AG08396 (cell line): ENCODE measurements at places on chromosomes 12 and 14.
A peak's percentile ranks its signal among the peaks of the same experiment; 100 is the strongest.

GRCh38 chr14:22614240-22614799 lies 16.2 kb downstream of the ABHD4 start:
- peak; percentile 85 for DNase-seq

DNA sequence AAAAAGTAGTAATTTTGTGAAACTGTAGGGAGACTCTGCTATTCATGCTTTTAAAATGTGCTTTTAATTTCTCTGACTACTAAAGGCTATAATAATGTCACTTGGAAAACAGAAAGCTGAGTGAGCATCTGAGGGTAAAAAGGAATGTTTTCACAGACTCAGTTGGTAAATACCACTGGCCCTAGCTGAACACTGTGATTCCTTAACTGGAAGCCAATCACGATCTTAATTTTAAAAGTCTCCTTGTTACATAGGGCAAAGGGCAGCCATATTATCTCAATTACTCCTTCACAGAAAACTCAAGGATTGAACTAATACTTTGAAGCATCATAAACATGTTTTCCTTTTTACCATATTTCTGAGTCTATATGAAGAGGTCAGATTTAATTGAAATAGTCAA lies 41.9 kb downstream of the PAWR start:
- no peak for DNase-seq

GRCh38 chr12:46675736-46676135 lies 150.1 kb downstream of the SLC38A4 start:
- peak; percentile 13 for DNase-seq

DNA sequence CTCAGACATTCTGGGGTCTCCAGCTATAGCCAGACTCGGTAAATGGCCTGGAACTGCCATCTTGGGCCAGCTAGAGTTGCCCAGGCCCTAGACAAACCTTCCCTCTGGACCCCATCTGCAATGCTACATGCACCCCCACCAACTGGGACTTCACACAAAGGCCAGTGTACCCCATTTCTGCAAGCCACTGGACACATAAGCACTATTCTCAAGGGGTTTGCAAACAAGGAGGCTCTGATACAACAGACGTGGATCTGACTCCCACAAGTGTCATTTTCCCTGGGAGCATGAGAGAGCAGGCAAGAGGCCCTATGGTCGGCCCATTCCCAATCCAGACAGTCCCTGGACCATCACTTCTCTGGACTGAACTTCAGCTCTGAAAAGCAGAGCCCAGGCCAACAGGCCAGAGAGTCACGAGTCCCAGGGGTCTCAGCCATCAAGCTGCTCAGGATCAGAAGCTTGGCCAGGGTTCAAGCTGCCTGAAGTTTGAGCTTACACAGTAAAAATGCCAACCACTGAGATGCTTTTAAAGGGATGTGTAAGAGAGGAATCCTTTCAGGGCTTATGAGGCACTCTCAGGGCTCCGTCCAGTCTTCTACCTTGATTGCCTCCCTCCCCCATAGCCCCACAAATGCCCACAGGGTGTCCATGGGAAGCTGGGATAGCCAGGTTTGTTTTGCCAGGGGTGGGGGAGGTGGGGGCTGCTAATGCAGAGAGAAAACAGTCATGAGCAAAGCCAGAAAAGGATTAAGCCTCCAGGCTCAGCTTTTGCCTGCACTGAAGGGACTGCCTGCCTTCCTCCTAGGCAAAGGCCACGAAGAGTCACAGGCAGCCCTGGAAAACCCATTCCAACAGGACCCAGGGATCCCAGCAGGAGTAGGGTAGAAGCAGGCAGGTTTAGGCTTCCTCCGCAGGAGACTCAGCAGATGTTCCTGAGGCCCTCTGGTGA lies 31.7 kb upstream of the PNMA1 start:
- no peak for DNase-seq

- peak; percentile 46 for DNase-seq
Observed at GRCh38 chr12:6165395-6165794, 34.8 kb upstream of the CD9 start.

- no peak for DNase-seq
Observed at GRCh38 chr14:102262929-102263462, 42.0 kb downstream of the MOK start.

DNA sequence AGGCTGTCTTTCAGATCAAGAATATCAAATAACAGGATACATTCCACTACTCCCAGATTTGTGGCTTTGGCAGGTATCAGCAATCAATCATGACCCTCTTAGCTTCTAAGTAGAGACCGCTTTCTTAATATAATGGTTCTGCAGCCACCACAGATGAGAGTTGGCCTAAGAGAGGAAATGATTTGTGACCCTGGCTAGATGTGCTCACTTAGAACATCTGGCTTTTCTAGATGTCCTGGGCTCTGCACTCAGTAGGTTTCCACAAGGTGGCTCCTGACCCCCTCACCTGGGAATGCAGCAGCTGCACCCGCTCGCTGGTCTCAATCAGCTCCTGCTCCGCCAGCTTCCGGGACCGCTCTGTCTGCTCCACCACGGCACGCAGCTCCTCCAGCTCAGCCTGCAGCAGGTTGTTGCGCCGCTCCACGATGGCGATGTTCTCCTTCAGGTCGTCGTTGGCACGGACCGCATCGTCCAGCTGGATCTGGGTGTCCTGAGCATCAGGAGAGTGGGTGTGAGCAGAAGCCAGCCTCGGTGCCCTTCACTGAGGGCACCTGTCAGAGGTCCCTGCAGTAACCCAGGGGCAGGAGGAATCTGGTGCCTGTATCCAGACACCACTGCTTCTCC lies 8.9 kb downstream of the CMTM5 start:
- no peak for DNase-seq

DNA sequence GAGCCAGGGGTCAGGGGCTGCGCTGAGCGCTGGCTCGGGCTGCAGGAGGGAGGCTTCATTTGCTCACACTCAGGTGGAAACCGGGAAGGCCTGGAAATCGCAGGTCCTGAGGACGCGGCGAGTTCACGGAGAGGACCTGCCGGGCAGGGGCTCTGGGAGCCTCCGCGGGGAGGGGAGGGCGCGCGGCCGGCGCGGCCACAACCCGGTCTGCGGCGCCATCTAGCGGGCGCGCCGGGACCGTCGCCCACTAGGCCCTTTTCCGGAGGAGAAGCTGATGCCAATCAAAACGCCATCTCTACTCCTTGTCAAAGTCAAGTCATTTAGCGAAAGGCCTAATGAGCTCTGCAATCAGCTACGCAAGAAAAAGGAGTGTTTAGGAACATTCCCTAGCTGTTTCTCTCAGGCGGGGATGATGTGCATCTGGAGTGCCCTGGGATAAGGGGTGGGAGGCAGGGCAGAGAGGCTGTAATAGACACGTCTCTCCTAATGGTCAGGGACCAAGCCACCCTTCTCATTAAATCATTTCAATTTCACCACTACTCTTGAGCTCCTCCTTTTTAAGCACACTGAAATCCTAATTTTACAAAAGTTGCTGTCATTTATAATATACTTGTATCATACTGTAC lies 885.8 kb upstream of the TMEM132C start:
- DNase-seq = peak; percentile 83

DNA sequence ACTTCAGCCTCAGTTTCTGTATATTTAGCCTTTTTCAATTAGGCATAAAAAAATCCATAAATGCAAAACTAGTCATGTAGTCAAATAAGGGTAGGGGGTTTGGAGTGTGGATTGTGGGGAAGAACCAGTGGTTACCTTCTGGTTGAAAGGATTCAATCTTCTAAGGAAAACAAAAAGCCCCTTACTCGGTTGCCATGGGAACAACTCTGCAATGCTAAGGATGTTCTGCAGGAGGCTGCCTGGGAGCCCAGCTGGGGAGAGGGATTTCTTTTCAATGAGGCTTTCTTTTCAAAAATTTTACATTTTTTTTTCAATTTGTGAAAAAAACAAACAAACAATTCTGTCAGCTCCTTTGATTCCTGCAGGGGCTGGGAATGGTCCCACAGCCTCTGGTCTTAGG lies 67.2 kb downstream of the SLC8A3 start:
- DNase-seq = no peak

DNA sequence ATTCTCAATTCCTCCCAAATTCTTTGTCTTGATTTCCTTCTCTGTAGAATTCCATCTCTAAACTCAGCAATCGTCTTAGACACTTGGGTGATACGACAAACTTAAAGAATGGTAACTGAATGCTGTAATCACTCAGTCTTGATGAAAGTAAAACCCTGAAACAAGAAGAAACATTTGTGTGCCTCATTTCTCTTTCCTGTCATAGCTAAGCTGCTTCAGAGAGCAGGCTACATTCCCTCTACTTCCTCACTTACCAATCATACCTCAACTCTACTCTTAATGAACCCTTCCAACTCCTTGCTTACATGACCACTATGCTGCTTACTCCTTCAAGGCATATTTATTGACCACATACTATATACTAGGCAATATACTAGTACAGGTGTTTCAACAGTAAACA lies 8.3 kb downstream of the MAP4K5 start:
- no peak for DNase-seq

DNA sequence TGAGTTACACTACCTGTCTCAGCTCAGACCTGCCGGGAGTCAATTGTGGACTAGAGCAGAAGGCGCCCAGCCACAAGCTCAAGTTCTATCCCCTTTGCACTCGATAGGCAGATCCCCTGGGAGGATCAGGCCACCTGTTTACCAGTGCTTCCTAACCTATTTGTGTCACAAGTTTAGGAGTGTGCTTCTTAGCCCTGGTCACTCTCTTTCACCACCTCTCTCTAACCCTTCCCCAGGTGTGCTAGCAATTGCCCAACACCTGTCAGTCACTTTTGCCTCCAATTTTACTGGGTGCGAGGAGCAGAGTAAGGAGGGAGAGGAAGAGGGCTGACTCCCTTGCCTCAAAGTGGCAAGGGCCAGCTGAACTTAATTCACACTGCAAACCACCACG lies 745 bp upstream of the NAA30 start:
- no peak for DNase-seq

- peak; percentile 21 for DNase-seq
Observed at GRCh38 chr14:22319526-22320361, 269.3 kb downstream of the DAD1 start.

- DNase-seq = no peak
Observed at GRCh38 chr14:76257111-76257803, 105.5 kb downstream of the GPATCH2L start.

DNA sequence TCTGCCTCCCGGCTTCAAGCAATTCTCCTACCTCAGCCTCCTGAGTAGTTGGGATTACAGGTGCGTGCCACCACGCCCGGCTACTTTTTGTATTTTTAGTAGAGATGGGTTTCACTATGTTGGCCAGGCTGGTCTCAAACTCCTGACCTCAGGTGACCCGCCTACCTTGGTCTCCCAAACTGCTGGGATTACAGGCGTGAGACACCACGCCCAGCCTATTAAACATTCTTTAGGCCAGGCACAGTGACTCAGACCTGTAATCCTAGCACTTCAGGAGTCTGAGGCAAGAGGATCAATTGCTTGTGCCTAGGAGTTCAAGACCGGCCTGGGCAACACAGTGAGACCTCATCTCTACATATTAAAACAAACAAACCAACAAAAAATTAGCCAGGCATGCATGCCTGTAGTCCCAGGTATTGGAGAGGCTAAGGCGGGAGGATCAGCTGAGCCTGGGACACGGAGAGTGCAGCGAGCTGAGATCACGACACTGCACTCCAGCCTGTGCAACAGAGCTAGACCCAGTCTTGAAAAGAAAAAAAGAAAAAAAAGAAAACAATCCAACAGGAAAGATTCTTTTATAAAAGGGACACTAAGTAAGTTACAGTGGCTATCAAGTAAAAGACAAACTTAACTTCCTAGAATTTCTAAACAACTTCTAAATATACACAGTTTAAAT lies 70.2 kb downstream of the HECTD1 start:
- no peak for DNase-seq

DNA sequence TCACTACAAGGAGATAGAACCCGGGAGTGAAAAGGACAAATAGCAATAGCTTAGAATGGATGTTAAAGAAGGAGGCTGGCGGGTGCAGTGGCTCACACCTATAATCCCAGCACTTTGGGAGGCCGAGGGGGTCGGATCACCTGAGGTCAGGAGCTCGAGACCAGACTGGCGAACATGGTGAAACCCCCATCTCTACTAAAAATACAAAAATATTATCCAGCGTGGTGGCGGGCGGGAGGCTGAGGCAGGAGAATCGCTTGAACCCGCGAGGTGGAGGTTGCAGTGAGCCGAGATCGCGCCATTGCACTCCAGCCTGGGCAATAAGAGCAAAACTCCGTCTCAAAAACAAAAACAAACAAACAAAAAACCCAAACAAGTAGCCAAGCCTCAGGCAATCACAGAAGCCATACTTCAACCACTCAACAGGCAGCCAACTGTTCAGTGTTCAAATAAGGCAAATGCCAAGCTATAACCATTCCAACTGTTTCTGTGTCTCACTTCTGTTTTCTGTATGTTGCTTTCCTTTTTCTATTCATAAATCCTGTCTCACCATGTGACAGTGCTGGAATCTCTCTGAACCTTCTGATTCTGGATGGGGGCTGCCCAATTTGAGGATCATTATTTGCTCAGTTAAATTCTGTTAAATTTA lies 3.9 kb upstream of the SPTLC2 start:
- DNase-seq = no peak

- no peak for DNase-seq
Observed at GRCh38 chr12:32821293-32821692, 65.6 kb upstream of the YARS2 start.

- DNase-seq = no peak
Observed at GRCh38 chr12:25364529-25365339, 114.0 kb upstream of the KRAS start.

DNA sequence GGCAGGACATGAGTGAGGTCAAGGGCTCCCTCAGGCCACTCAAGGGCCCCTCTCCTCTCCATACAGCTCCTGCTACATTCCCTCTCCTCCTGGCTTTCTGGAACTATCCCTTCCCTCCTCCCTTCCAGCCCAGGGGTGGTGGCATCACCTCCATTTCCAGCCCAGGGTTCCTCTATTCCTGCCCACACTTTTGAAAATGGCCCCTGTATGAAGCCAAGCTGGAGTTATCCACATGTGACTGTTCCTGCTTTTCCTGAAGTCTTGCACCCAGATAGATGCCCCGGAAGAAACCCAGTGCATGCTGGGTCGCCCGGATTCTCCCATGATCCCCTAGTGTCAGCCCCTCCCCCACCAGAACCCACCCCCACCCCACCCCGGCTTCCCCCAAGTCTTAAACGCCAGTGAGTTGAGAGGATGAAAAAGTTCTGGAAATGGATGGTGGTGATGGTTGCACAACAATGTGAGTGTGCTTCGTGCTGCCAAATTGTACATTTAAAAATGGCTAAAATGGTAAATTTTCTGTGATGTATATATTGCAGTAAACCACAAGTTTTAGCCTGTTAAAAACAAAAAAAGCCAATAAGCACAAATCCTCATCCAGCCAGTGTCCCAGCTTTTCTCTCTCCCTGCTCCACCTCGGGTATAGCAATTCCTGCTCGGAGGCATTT lies 136.9 kb downstream of the SCARB1 start:
- no peak for DNase-seq

DNA sequence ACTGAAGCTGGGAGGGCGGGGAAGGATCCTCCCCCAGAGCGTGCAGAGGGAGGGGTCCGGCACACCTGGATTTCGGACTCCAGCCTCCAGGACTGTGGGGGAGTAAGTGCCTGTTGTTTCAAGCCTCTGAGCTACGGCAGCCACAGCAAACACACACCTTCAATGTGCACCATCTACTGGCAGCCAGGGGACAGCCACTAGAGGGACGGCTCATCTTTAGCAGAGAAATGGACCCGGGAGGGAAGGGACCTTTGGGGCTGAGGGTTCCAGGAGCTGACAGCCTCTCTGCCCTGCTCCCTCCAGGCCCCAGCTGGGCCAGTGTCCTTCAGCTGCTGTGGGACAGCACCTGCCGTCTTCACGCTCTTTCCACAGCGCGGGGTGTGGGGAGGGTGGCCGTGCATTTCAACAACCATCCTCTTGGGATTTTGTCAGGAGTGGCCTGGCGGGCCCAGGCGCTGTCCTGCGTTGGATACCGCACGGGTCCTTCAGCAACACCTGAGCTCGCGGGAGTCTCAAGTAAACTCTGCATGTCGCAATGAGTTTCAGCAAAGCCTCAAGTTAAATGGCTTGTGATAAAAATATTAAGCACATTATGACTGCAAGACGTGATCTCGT lies 209.2 kb upstream of the C14orf180 start:
- no peak for DNase-seq
